ENCODE measurements at places on chromosomes 11 and 22.
A peak's percentile ranks its signal among the peaks of the same experiment; 100 is the strongest.

GRCh38 chr11:45658292-45658991 lies 7.0 kb downstream of the CHST1 start:
- peak; percentile 4 for DNase-seq

DNA sequence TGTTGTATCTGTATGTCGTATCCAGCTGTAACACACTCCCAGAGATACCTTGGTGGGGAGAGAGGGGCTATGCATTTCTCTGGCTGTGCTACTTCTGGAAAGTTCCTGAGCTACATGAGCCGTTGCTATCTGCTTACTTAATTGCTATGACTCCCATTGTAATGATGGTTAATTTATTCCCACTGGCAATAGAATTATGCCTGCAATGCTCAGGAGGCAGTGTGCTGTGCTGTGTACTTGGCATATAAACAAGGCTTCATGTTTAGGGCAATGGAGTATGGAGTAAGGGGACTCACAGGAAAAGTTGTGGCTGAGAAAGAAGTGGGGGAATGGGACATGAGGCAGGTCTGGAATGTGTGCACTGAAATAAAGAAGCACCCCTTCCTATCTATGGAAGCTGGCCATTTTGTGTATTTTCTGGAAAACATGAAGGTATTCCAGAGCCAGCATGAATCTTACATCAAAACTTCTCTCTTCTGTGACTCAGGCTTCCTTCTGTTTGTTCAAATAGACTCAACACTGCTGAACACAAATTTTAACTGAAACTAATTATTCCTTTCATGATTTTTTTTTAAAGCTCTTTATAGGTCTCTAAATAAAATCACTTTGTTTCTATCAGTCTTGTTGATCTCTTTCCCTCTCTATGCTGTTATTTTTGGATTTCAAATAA lies 40.6 kb downstream of the CD44 start:
- no peak for DNase-seq

DNA sequence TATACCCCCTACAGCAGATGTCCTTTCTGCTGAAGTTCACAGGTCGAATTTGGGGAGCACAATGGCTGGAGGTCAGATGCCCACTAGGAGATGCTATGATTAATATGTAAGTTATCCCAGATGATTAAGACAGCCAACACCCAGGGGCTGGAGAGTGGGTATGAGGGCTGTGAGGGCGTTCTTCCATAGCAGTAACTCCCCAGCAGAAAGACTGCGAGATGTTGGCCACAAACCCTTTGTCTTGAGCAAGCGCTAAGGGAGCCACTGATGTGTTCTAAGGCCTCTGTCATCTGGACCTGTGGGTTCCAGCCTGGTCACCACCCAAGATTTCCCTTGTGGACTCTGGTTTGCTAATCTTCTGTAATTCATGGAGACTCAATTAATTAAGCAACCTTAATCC lies 77.6 kb downstream of the BMAL1 start:
- no peak for DNase-seq

DNA sequence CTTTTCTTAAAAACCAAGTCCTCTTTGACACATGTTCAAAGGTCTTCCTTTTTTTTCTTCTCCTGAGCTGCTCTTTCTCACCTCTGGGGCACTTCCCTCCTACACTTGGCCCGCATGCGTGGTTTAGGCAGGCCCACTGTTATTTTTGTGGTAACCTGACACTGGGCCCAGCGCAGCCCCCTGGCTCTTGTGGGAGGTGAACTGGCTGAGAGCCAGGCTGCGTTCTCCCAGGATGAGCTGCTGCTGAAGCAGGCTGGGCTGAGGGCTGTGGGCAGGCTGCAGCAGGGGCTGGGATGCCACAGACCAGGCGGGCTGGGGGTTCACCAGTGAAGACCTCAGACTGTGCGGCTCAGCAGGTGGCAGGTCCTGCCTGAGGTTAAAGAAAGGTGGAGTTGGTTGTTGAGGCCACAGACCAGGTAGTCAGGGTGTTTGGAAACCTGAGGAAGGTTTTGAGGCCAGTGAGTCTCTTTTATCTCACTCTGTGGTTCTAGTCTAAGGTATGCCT lies 72.4 kb downstream of the TEAD1 start:
- DNase-seq: peak; percentile 43

GRCh38 chr11:21634491-21634890 lies 558.4 kb upstream of the ANO5 start:
- DNase-seq: no peak

DNA sequence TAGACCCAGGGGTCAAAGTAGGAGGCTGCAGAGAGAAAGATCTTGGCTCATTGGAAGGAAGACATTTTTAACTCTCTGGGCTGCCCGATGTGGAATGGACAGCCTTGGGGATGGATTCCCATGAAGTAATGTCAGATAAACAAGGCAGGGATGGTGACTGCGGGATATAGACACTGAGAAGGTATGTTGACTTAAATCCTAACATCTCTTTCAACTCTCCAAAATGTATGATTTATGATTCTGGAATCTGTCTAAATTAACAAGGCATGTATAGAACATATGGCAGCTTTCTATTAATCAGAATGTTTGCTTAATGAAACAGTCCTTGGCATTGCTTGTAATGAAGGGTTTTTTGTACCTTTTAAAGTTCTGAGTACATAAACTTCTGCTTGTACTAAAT lies 56.1 kb upstream of the VSTM5 start:
- DNase-seq: no peak

DNA sequence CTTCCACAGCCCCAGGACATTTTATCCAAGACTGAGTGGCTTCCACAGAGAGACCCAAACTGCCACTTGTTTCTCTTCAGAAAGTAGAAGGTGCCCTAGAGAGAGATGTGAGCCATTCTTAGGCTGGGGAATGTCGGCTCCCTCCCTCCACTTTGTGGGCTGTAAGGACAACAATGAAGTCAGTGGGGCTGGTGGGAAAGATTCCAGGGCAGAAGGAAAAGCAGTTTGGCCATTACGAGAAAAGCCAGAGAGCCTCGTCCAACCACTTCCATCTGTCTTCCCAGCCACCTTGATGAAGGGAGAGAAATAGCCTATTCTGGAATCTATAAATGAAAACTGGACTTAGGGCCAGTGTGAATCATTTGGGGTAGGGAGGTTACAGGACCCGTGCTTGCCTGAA lies 382.5 kb downstream of the NXPE2 start:
- no peak for DNase-seq

DNA sequence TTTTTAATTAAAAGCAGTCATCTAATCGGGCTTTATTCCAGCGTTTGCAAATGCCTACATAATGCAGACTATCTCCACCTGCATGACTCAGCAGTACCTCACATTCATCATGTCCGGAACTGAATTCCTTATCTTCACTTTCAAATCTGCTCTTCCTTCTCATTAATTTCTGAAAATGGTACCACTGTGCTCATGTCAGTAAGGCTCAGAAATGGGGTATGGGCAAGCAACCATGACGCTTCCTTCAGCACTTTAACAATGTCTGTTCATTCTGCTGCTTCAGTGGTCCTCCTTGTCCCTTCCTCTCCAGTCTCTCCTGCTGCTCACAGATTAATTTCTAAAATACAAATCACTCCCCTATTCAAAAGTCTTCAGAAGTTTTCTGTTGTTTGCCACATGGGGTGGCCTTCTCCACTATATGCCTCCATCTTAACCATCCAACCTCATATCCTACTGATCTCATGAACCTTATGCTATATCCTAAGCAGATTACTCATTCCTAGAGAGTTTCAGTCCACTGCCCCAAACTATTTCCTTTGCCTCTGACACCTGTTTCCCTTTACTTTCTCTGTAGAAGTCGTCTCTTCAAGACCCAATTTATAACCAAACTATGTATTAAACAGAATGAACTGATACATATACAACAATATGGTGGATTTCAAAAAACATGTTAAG lies 7.0 kb downstream of the GTF2H1 start:
- DNase-seq: no peak

DNA sequence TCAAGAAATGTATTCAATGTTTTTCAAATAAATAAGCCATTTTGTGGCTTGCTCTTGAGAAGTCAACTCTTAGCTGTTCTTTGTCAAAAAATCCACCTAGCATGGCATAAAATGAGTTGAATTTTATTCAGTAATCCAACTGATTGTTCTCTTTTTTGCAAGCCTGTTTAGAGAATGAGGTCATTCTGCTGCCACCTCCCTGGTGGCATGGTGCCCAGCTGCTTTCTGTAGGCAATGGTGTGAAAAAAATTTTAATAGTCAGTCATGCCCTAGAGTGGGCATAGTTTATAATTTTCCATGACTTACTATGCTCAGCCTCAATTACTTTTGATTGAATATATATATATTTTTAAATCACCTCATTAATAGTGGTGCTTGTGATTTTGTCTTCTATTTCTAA lies 177.2 kb downstream of the INSC start:
- no peak for DNase-seq

GRCh38 chr22:21713428-21714058 lies 22.1 kb downstream of the YPEL1 start:
- no peak for DNase-seq

All from AG09319 (cell line).